ENCODE measurements at places on chromosomes 3 and 15. TPM values are rescaled to one million over a fixed set of nuclear protein-coding genes. Genes with fewer than 3 reads are reported as not detected.

- DNase-seq = no peak
Measured at GRCh38 chr3:149251186-149251585, 29.6 kb upstream of the CP start.

GRCh38 chr3:33385423-33385822 is 54.8 kb downstream of the UBP1 start:
- no peak for DNase-seq

Gene CP
- not detected for total RNA-seq

Gene SPATA12
- not detected for total RNA-seq

GRCh38 chr3:43909149-43909548 is 218.4 kb downstream of the ABHD5 start:
- no peak for DNase-seq

GRCh38 chr15:65087873-65088642 is 11.5 kb downstream of the KBTBD13 start:
- DNase-seq = no peak

DNA sequence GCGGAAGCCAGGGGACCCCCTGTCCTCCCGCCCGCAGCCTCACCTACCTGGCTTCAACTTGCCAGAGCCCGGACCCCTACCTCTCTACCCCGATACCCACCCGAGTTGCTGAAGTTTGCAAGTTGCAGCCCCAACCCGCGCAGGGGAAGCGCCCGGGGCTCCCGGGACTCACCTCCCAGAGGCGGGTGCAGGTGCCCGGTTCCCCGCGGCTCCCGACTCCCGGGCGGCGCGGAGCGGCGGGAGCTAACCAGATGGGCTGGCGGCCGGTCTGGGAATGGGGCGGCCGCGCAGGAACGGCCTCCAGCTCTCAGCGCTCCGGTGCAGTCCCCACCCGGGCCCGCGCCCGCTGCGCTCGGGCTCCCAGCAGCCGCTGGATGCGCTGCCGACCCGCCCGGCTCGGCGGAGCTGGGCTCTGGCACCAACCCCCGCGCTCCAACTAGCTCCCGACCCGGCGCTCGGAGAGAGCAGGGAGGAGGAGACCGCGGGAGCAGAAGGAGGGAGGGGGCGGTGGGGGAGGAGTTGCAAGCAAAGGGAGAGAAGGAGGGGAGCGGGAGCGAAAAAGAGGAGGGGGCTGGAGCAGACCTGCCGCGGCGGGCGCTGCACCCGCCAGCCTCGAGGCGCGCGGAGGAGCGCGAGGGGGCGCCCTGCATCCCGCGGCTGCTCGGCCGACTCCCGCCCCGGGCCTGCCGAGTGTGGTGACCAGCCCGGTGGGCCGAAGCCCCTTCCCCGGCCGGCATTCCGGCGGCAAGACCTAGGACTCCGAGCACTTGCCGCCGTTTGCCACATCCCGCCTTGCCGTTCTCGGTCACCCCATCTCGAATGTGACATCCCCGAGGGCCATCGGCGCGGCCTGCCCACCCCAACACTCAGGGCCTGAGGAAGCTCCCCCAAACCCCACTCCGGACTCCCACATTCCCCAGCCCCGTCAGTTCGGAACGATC is at the start of gene SEMA5B:
TSS of gene SEMA5B (minus strand) at position 472 of the 941 bp plus-strand sequence. CDS start 66,500 bp downstream, outside the sequence.
- DNase-seq = peak; percentile 6

GRCh38 chr15:44300572-44300971 is 12.1 kb downstream of the GOLM2 start:
- DNase-seq = no peak

Gene PRSS50
- not detected for total RNA-seq

Gene EXOG
- total RNA-seq = 15.1 TPM

Gene GP5
- total RNA-seq = not detected

GRCh38 chr15:80503319-80503952 is 99.3 kb downstream of the ARNT2 start:
- no peak for DNase-seq

- peak; percentile 44 for DNase-seq
Measured at GRCh38 chr3:121995161-121996137, 26.6 kb downstream of the ILDR1 start.

GRCh38 chr15:41950127-41950483 is 22.3 kb downstream of the EHD4 start:
- DNase-seq = no peak

GRCh38 chr3:138331143-138331894 is 1.7 kb upstream of the NME9 start:
- peak; percentile 13 for DNase-seq

Gene SOX14
- not detected for total RNA-seq

GRCh38 chr15:69484837-69485236 is 32.2 kb downstream of the RPLP1 start:
- no peak for DNase-seq

- DNase-seq = peak; percentile 92
Measured at GRCh38 chr3:98777801-98778220, 14.7 kb downstream of the ST3GAL6 start.

DNA sequence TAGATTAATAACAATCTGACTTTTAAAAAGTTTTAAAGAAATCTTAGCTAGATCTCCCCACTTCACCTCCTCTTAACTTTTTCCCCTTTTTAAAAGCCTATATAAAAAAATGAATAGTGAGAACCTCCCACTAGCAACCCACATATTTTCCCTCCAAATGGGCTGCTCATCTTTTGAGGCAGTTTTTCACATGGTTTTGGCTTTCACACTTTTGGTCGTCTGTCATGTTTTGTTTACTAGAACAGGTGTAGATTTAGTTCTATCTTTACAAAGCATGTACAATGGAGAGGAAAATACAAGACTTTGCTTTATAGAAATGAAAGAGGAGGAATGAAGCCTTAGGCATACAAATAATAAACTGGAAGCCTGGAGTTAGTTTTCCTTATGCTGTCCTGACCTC is 126.7 kb upstream of the EOMES start:
- DNase-seq = no peak

- DNase-seq = no peak
Measured at GRCh38 chr15:89187301-89187985, 33.9 kb downstream of the RLBP1 start.

Gene HRG
- total RNA-seq = not detected

Gene FBXL2
- 16.8 TPM for total RNA-seq

DNA sequence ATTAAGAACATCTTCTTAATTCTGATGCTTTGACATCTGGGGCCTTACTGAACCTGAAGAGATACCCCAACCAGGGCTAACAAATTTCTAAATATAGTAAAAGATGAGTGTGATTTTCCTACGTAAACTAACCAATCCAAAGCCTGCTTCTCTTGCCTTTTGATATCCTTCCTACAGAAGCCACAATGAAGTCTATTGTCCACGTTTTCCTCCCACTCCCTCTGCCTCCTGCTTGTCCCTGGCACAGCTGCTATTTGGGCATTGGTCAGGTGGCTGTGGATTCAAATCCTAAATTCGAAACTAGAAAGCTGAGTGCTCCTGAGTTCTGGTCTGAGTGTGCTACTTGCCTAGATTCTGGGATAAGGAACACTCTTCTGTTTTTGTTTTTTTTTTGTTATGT is 17.4 kb upstream of the MKRN3 start:
- no peak for DNase-seq

- DNase-seq = no peak
Measured at GRCh38 chr3:50164481-50164880, 9.4 kb downstream of the SEMA3F start.

- no peak for DNase-seq
Measured at GRCh38 chr3:79960594-79960993, 192.8 kb upstream of the ROBO1 start.

DNA sequence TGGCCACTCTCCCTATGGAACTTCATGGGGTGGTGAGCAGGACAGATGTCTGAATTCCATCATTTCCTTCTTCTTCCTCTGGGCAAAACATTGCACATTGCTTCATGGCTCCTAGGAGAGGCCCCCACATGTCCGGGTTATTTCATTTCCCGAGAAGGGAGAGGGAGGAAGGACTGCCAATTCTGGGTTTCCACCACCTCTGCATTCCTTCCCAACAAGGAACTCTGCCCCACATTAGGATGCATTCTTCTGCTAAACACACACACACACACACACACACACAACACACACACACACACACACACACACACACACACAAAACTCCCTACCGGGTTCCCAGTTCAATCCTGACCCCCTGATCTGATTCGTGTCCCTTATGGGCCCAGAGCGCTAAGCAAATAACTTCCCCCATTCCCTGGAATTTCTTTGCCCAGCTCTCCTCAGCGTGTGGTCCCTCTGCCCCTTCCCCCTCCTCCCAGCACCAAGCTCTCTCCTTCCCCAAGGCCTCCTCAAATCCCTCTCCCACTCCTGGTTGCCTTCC is 1.9 kb downstream of the RHO start:
- DNase-seq = peak; percentile 30

DNA sequence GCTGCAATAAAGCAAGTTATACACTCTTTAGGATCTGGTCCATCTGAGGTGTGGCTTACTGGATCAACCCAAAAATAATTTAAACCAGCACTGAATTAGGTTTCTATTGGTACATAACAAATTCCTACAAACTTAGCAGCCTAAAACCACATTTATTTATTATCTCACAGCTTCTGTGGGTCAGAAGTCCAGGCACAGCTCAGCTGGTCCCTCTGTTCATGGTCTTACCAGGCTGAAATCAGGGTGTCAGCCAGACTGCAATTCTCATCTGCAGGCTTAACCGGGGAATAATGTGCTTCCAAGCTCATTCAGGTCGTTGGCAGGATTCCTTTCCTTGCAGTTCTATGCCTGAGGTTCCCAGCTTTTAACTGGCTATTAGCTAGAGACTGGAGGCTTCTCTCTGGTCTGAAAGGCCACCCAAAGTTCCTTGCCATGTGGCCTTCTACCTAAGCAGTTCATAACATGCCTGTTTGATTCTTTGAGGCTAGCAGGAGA is 477.4 kb upstream of the WNT5A start:
- DNase-seq = no peak

DNA sequence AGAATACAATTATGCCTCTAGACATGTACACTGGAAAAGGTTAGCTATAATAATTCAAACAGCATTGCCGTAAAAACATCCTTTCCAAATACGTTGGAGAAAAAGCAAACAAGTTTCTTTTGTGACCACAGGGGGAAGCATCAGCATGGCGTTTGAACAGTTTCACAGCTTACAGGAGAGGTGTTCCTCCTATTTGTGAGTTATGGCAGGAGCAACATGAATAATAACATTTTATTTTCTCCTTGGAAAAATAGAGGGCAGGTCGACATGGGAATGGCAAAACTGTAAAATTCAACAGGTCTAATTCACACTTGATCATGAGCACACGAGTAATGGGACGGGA is 39.7 kb upstream of the GADL1 start:
- peak; percentile 60 for DNase-seq

- peak; percentile 26 for DNase-seq
Measured at GRCh38 chr3:4398120-4398940, 68.7 kb downstream of the SUMF1 start.

GRCh38 chr3:56988458-56989168 is 71.9 kb upstream of the SPATA12 start:
- peak; percentile 89 for DNase-seq

Gene GABRR3
- not detected for total RNA-seq

Gene UROC1
- under 0.01 TPM for total RNA-seq

DNA sequence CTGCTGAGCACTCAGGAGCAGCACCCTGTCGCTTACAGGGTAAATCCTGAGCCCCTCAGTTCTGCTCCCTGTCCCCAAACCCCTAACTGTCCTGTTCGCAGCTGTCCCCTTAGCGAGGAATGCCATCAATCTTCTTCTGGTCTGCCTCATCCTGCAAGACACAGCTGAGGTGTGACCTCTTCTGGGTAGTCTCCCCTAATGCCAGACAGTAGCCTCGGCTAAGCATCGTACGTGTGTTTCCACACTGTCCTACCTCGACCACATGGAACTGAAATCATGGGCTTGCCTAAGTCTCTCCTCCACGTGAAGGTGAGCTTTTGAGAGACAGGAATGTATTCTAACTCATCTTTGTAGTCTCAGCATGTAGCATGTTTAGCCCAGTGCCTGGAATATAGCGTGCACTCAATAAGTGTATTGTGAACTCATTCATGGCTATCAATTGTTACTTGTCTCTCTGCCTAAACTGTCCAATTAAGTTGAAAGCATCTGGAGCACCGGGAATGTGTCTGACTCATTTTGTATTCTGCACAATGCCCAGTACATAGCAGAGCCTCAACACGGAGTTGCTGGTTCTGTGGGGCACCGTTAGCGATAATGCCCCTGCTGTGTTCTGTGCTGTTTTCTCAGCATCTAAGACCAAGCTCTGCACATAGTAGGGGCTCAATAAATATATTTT is 90.2 kb downstream of the HES1 start:
- DNase-seq = no peak

Gene SAMD7
- total RNA-seq = not detected

GRCh38 chr3:90026406-90026805 is 919.0 kb downstream of the EPHA3 start:
- DNase-seq = no peak

Gene HAPLN3
- 8.1 TPM for total RNA-seq

Gene MYRIP
- total RNA-seq = not detected

DNA sequence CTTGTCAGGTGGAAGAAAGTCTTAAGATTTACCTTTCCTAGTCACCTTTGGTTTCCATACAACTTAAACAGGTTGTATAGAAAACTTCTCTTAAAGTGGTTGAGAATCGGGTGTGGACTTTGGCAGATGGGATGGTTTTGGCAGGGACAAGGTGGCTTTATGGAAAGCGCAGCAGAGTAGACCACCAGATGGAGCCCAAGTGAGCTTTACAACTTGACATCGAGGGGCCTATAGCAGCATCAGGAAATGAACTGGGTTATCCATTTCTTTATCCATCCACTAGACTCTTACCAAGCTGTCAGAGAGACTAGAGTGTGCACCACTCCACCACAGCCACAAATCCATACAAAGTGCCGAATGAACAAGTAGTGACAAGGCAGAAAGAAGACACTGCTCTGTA is 85.3 kb upstream of the MBNL1 start:
- peak; percentile 41 for DNase-seq

Gene CCR8
- not detected for total RNA-seq

DNA sequence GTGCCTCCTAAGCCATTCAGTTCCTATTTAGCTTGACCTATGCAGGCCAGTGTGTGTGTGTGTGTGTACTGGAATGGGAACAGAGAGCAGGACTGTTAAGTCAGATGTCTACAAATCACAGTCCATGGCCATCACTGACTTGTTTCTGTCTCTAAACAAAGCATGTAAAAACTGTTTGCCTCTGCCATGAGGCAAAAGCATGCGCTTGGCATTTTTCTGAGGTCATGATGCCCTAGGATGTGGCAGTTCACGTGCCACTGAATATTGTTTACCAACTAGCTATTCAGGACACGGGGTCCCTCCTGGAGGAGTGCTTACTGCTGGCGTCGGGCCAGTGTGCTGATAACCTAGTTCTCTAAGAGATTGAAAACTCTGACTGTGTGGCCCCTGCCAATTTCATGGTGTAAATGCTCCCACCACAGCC is 8.2 kb upstream of the ATP13A3 start:
- DNase-seq = peak; percentile 74

- DNase-seq = peak; percentile 7
Measured at GRCh38 chr3:174907628-174908407, 48.7 kb downstream of the NAALADL2 start.
